Stimulated activated CD8-positive, alpha-beta memory T cell treated with anti-CD3 and anti-CD28 coated beads, Interleukin-15, amount 100 ng/mL, for 1 hour (primary cell): ENCODE measurements at places on chromosomes 4 and X.

GRCh38 chr4:88027611-88028608 lies 20.5 kb downstream of the PKD2 start:
- DNase-seq: no peak

DNA sequence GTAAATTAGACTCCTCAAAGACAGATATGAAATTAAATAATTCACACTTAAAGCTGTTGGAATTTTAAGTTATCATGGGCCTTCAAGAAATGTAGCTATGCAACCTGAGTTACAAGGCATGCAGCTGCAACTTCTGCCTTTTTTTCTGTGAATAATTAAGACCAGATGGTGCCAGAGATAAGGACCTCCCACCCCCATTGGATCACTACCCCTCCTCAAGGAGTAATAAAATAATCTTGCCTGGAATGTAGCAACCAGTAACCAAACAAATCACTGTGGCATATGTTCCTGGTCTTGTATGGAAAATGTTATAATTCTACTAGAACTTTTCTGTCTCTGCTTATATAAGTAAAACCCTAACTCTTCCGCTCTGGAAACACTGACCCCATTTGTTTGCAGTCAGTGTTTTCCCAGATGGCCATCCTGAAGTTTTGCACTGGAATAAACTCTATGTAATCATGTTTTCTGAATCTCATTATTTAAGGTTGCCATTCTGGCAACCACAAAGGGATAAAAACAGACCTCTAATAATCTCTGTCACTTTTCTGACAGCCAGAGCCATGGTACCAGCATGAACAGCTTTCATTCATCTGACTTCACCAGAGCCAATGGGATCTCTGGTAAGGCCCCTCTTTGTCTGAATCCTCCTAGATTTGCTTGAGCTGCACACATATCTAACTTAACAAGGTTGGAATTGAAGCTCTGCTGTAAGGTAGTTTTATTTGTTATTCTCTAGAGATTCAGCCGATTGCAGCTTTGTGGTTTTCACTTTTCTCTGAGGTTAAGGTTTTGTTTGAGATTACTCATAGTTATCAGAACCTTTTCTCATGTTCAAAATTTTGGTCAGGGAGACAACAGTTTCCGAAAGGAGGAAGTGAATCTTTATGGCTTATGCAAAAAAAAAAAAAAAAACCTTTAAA lies 274.6 kb downstream of the NAF1 start:
- no peak for DNase-seq

GRCh38 chr4:21915761-21916160 lies 32.8 kb downstream of the KCNIP4 start:
- no peak for DNase-seq

GRCh38 chr4:26124753-26125321 lies 196.0 kb upstream of the RBPJ start:
- DNase-seq: no peak

DNA sequence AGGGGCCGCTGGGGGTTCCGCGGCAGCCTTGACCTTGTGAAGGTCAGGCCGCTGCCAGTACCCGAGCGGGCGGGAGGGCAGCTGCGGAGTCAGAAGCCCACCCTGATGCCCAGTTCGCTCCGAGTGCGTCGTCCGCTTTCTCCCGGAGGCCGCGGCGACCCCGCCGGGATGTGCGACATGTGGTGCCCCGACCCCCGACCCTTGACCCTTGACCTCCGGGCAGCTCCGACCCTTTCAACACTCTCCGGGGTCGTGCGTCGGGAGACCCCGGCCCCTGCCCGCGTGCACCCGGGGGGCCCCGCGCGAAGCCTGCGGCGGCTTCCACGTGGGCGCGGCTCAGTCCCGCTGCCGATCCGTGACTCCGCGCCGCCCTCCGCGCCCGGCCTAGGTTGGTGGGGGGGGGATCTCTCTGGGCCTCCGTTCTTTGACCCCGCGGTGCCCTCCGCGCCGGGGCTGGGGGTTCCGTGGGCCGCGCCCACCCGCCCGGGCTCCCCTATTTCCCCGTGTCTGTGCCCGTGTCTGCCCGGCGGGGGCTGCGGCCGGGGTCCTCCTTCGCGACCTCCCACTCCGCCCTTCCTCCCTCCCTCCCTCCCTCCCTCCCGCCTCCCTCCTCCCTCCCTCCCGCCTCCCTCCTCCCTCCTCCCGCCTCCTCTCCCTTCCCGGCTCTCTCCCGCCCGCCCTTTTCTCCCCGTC lies 609 bp upstream of the SLC25A6 start:
- no peak for DNase-seq

GRCh38 chr4:26330946-26331345 lies 10.1 kb downstream of the RBPJ start:
- DNase-seq: no peak

- DNase-seq: no peak
Measured at GRCh38 chrX:73850124-73851013, 287.4 kb downstream of the CHIC1 start.

DNA sequence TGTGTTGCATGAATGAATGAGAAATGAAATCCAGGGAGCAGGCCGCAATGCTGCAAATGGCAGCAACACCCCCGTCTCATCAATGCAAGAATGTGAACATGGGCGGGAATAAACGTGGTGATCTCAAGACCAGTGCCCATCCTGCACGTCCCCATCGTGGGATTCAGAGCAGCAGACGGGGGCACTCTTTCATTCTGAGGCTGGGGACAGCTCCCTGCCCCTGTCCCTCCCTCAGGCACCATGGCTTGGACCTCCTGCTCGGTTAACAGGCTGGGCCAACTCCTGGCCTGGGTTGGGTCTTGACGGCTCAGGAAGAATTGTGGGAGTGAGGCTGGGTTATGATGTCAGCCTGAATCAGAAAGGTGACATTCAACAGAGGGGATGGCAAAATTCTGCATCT lies 78.9 kb downstream of the NSUN7 start:
- no peak for DNase-seq

- DNase-seq: no peak
Measured at GRCh38 chr4:24560868-24561368, 23.4 kb downstream of the DHX15 start.

GRCh38 chr4:153409924-153410501 lies 56.1 kb upstream of the TMEM131L start:
- no peak for DNase-seq

DNA sequence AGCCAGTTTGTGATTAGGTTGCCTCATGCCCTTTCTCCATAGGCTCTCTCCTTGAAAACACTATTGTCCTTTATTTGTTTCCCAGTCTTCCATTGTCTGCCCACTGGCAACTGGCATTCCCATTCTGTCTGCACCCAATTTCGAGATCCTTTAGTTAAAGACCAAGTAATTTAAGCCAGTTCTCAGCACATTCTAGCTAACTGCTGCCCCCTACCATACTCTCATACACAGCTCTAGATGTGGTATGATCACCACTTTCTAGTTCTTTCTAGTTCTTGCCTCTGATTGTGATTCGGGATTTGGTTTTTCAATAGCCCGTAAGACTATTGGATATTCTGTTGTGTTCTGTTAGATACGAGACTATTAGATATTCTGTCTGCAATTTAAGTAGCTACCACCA lies 135.8 kb upstream of the TRPC5 start:
- DNase-seq: no peak

- no peak for DNase-seq
Measured at GRCh38 chr4:154781126-154781982, at the start of gene RBM46. RBM46 (plus strand) TSS chr4:154781272; CDS start chr4:154796753, 15,481 bp downstream.

GRCh38 chr4:182519528-182519927 lies 276.3 kb downstream of the TENM3 start:
- DNase-seq: no peak

DNA sequence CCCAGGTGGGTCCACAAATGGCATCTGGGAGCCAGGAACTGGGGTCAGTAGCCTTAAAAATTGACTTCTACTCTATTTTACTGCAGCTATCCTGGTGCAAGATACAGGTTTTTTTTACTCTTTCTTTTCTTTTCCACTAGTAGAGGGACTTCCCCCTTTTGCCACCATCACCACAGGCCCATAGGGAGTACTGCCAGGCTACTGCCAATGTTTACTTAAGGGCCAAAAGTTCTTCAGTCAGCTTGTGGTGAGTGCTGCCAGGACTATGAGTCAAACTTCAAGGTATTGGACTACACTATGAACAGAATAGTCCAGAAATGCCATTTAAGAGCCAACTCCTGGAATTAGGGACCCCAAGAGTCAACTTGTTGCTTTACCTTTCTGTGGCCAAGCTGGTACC lies 94.7 kb downstream of the EDA2R start:
- DNase-seq: no peak

DNA sequence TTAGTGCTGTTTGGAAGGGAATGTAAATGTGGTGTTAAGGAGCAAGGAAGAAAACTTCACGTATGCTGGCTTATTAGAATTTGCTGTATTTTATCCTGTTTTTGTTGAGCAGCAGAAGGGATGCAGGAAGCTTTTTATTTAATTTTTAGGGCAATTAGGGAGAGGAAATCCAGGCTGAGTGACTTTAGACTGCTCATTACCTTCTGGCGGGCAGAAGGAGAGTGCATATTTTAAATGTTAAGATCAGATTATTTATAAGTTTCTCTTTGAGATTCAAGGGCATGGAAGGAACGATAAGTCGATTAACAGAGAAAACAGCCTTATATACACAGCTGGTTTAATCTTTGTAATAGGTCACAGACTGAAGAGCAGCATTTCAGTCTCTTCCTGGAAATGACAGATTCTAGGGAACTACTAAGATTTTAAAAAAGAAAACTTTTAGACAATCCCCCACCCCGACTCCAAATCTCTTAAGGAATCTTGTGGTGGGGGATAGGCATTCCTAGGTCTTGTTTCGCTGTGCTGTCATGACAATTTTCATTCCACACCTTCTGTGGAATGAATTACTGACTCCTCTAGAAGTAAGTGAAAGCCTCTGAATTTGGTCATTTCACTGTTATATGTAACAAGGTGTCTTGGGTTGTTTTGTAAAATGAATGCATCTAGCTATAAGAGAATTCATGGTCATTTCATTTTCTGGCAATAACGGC lies 402.5 kb downstream of the RAPGEF2 start:
- no peak for DNase-seq

DNA sequence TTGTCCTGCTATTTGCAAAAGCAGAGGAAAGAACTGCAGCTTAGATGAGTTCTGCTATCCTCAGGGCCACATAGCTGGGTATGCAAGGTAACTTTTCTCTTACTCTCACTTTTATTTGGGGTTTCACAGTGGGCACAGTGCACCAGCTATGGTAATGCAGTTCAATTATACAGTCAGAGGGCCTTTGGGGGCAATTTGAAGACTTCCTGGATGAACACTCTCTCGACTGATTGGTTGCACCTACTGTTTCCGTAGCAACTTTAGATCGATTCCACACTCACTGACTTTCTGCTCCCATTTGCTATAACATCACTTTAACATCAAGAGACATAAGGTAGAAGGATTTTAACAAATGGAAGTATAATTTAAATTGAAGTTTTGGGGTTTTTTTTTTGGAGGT lies 128.6 kb downstream of the SLC39A8 start:
- DNase-seq: no peak

DNA sequence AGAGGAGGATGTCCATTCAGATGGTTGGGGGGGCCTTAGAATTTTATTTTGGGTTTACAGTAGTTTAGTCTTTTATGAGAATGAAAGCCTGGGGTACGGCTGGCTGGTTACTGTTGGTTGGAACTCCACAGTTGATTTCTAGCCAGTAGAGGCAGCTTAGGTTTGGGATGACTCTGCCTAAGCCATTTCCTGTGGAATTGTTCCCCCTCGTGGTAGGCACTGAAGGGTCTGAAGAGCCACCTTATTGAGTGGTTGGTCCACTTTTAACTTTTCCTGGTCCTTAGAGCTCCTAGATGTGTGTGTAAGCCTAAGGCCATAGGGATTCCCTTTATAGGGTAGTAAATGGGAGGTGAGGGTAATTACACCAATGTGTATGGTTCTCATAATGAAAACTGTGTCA lies 19.7 kb downstream of the SPIN3 start:
- no peak for DNase-seq

GRCh38 chr4:119050527-119051090 lies 85.0 kb upstream of the MYOZ2 start:
- no peak for DNase-seq

DNA sequence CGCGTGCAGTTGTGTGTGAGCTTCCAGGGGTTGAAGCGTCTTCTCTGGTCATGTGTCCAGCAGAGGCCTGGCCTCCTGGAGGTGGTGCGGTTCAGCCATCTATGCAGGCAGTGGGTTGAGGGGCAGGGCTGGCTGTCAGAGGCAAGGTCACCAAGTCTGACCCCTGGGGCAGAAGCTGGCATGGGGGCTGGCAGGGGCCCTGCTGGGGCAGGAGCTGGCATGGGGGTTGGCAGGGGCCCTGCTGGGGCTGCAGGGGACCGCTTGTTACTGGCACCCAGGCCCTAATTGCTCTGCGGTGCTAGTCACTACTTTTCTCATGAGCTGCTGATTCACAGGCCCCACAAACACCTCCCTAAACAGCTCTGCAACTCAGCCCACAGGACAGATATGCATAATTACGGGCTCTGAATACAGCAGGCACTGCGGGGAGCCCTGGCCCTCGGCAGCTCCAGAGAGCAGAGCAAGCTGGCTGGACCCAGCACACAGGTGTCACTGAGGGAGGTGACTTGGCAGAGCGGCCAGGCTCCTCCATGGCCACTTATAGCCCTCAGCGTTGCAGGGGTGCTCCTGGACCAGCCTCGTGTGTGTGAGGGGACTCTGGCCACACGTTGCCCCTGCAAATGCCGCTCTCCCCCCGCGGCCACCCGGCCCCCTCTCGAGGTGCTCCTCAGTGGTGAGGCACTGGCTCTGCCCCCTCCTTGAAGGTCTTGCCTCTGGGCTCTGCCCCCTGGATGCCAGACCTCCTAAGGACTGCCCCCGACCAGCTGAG lies 32.7 kb downstream of the CPLX1 start:
- no peak for DNase-seq

DNA sequence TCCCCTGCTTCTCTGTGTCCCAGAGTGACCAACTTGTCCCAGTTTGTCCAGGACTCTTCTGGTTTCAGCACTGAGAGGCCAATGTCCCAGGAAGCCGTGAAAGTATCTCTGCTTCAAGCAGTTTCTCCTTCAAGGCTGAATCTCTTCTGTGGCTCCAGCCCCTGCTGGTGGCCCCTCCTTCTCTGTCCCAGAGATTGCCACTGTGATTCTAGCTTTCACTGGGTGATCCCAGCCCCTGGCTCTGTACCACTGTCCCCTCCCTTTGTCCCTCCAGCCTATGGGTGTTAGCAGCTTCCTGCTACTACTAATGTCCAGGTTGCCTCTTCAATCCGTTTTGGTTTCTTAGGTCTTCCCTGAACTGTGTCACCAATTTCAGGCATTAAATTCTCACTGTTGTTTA lies 70.5 kb downstream of the SOX3 start:
- no peak for DNase-seq

- DNase-seq: no peak
Measured at GRCh38 chrX:102958794-102959193, 21.7 kb downstream of the RAB40AL start.

DNA sequence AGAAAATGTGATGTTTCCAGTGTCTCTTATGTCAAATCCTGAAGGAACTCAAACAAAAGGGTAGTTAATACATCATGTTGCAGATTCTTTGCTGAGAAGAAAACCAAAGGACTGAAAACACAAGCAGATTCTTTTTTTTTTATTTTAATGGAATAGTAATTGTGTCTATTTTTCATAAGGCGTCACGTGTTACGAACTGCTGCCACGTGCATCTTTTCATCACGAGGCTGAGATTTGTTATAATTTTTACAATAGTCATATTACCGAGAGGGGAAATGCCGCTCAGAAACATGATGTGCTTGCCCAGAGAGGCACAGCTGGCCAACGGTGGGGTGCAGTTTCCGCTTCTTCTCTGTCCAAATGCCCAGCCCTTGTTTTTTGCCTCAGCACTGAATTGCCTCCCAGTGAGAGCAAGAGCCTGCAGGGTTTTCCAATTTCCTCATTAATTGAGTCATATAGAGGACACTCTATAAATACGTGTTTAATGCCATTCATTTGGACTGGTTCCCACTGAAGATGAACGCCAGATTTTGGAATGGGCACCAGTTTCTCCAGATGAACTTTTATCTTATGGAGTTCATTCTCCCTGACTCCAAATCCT lies 225.3 kb downstream of the STK32B start:
- DNase-seq: no peak
